GM19239 (cell line): ENCODE measurements at places on chromosomes 7 and 10.

DNA sequence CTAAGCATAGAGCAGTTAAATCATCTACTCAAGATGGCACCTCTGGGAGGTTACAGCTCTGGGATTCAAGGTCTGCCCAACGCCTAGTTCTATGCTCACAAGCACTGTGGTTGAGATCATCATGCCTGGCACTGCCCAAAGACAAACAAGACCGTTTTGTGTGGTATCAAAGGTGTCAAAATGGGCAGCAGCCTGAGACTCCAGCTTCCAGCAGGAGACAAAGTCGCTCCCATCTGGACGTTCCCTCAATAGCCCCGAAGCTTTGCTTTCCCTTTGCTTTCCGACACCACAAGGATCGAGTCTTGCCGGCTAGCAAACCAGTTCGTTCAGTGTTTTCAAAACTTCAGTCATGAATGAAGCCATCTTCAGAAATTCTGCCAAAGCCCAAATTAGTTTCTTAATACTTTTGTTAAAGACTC is 5.1 kb downstream of the HABP2 start:
- DNase-seq, result no peak

GRCh38 chr7:10355816-10356215 is 617.9 kb upstream of the PHF14 start:
- DNase-seq, result no peak

DNA sequence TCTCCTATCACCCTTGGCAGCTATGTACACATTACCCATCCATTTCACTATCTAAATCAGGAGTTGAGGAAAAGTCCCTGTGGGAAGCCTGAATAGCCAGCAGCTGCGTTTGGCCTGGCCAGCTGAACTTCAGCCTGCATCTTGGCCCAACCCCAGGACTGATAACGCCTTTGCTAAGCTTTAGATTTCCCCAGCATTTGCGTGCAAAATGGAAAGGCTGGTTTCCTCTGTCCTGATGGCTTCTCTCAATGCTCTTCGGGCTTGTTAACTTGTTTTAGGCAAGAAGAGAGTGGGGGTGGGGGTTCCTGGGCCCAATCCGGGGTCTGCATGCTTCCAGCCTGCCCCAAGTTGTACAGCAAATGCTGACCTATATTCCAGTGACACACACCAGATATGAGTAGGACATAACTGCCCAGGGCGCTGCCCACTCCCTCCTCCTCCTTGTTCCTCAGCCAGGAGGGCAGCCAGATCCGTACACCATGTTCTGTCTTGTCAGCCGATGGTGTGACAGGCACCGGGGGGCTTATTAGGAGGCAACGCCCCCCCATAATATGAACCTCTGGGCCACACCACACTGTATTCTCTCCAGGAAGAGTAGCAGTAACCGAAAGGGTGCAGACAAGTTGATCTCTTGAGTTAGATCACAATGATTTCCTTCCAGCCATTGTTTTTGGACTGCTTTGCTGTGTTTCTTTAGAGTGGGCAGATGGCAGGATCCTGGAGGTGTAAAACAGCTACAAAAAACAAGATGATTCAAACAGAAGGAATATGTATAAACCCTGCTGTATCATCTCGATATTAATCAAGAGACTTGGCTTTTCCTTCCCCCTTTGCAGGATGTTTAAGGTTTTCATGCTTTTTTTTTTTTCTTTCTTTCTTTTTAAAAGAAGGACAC is 339.0 kb downstream of the RNLS start:
- no peak for DNase-seq

DNA sequence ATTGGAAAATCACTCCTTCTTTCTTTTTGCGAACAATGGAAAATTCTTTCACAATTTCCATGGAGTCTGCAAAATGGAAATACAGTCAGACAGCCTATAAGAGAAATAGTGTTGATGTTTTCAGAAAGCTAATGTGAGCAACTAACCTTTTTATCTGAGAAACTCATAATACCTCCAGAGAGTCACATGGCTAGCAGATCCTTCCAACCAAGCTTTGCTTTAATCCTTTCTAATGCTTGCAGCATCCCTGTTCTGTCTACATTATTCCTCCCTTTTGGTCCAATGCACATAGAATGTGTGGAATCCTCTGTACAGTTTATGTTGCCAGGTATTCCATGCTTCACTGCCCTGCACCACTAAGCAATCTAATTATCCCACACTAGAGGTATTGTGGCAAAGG is 717.5 kb upstream of the LRRN3 start:
- DNase-seq, result no peak

- no peak for DNase-seq
Observed at GRCh38 chr10:111356571-111356970, 279.7 kb downstream of the ADRA2A start.

- no peak for DNase-seq
Observed at GRCh38 chr10:14836208-14836607, 1.6 kb downstream of the CDNF start.

- no peak for DNase-seq
Observed at GRCh38 chr7:15851201-15851600, 164.7 kb upstream of the MEOX2 start.

GRCh38 chr10:63720072-63720537 is 198.9 kb downstream of the REEP3 start:
- peak; percentile 28 for DNase-seq

- DNase-seq, result peak; percentile 7
Observed at GRCh38 chr10:99937630-99938029, 72.1 kb downstream of the DNMBP start.
